ENCODE measurements at places on chromosomes 7 and 10.

DNA sequence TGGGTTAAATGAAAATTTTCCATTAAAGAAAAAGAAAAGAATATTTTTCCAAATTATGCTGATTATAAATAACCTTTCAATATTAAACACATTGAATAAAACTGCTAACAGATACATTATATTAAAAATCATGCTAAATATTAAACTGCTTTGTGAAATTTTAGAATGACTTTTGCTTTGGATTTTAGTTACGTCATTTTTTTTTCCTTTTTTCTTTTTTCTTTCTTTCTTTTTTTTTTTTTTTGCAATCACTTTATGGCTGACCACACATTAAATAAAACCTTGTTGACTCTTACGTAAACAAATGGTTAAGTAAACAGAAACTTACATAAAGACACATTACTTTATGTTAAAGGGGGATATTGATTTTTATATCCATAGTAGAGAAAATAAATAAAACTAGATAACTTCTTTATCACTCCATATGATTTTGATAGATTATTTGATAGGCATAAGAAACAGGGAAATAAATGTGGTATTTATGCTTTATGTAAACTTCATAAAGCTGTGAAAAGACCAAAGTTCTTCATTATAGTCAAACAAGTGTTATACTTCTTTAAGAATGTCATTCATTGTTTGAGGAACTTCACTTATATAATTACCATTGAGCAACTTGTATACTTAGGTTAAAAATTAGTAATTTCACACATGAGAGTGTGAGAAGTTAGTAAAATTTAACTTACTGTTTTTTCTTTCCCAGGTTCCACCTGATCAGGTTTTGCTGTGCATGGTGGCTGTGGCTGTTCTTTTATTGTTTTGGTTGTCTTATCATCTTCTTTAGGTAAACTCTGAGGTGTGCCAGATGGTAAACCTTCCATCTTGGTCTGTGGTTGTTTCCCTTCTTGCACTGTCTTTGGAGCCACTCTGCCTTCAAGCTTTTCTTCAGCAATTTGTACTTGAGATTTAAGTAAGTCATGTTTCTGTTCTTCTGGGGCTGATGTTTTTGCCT lies 197.3 kb downstream of the PCLO start:
- no peak for DNase-seq

- DNase-seq, result no peak
These were observed 27.6 kb downstream of the SNX13 start for GRCh38 chr7:17912536-17913235.

DNA sequence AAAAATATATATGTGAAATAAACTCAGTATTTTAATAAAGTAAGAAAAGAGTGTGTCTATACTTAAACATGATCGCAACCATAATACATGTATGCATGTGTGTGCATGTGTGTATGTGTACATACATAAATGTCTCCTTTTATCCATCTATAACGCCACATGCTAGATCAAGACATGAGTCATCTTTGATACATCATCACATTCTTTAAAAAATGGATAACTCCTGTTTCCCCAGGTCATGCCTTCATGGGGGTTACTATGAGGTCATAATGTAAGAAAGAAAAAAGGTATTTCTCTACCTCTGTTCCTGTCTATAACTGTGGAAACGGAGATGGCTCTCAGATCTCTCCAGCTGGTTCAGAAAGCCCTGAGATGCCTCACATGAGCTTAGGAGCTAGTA lies 41.2 kb downstream of the LSMEM1 start:
- DNase-seq, result no peak

DNA sequence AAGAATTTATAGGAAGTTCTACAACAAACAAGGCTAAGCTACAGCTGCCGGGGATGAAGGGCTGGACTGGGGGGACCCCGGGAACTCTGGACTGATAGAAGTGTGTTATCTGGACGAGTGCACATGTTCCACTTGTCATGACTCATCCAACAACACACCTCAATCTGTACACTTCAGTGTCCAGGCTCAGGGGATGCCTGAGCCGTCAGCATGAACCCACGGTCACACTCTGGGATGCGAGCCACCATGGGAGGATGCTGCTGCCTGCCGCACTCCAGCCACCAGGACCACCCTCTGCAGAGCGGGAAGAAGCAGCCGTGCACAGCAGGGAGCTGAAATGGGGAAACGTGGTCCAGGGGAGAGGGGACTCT lies 67.5 kb downstream of the MAD1L1 start:
- no peak for DNase-seq

GRCh38 chr10:124325998-124326636 lies 92.6 kb downstream of the OAT start:
- DNase-seq, result no peak

DNA sequence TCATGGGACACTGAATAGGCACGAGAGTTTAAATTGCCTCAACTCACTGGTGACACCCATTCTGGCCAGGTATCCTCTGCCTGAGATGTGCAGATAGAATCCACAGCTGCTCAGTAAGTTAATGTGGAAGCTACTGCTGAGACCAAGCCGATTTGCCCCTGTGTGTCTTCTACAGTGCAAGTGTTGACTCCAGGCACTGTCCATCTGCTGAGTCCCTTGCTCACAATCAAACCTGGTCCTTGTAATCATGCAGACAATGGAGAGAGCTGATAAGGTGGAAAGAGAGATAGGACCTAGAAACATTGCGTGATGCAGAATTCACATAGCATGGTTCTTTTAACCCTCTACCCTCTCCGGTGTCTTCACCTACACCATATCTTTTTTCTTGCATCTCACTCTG lies 101.4 kb downstream of the ITGB8 start:
- DNase-seq, result no peak

DNA sequence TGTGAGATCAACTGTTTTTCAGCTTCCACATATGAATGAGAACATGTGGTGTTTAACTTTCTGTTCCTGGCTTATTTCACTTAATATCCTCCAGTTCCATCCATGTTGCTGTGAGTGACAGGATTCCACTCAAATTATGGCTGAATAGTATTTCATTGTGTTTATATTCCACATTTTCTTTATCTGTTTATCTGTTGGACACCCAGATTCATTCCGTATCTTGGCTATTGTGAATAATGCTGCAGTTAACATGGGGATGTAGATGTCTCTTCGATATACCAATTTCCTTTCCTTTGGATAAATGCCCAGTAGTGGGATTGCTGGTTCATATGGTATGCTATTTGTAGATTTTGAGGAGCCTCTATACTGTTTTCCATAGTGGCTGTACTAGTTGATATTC lies 47.9 kb downstream of the GALNT11 start:
- no peak for DNase-seq

- peak; percentile 11 for DNase-seq
These were observed 115.2 kb downstream of the ZFAND4 start for GRCh38 chr10:45557275-45557905.

DNA sequence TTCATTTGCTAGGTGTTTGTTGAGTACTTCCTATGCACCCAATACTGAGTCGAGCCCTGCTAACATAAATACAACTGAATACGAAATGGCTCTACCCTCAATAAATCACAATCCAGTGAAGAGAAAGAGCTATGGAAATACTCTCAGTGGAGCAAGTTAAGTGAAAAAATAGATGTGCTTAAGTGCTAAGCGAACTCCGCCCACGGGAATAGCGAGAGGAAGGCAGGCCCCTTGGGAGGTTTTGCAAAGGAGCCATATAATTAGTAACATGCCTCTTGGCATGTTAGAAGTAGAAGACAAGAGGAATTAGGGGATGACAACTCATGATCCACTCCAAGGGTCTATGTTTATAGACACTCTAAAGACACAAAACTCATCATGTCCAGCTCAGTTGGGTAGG lies 42.8 kb upstream of the TSPAN33 start:
- no peak for DNase-seq
